Activated CD4-positive, alpha-beta memory T cell treated with anti-CD3 and anti-CD28 coated beads, Interleukin-2, amount 10 ng/mL, durations not matched to agents 7 days and 5 days (primary cell): ENCODE measurements at places on chromosomes 16 and 17. TPM values are rescaled to one million over a fixed set of nuclear protein-coding genes. Genes with fewer than 3 reads are reported as not detected.

Gene TOP2A
- 373 TPM for total RNA-seq

Gene CCL4L2
- 3.6 TPM for total RNA-seq

Gene TBC1D28
- not detected for total RNA-seq

Gene ITGAD
- total RNA-seq: not detected

Gene TMEM106A
- total RNA-seq: 13.8 TPM

Gene MYO15B
- total RNA-seq: 13.7 TPM

DNA sequence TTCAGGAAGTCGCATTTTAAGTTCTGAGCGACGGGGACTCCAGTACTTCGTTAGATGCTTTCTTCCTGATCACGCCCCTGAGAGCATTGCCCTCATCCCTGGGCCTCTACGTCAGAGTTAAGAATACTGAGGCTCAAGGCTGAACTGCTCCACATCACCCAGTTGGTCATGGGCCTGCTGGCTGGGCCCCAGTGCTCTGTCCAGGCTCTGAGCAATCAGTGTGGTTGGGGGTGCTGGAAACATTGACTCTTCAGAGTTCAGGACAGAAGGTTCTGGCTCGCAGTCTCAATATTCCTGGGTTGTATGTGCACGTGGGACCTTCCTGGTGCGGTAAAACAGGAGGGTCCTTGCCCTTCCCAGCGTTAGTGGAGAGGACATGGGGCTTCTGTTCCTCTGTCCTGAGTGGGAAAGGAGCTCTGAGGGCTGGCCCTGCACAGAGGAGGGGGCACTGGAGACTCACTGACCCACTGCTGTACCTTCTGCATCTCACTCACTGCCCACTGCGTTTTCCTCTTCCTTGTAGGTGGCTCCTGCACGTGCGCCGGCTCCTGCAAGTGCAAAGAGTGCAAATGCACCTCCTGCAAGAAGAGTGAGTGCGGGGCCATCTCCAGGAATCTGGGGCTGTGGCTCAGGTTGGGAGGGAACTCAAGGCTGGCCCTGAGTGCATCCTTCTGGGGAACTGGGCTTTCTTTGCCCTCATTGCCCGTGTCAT is 518 bp downstream of the MT1E start:
- no peaks in the 10 kb centered on the region for H3K36me3 ChIP-seq
- peak overlapping the region; percentile 56 for H3K27ac ChIP-seq
- peak overlapping the region; percentile 72 for H3K4me3 ChIP-seq

- peak within 1 kb of the TSS; percentile 76 for H3K27ac ChIP-seq
- H3K4me3 ChIP-seq: peak within 1 kb of the TSS; percentile 84
- H3K4me1 ChIP-seq: peaks cover 45% of the 10 kb centered on the region
- H3K36me3 ChIP-seq: peaks cover 5% of the 10 kb centered on the region
- H3K27me3 ChIP-seq: no peaks in the 10 kb centered on the region
Observed at GRCh38 chr16:81314603-81315270, at the start of gene GAN. TSS of gene GAN (plus strand) at chr16:81314962. CDS start at chr16:81315114, 152 bp downstream.

- no peak for DNase-seq
- H3K4me3 ChIP-seq: no peak overlapping the region
- H3K4me1 ChIP-seq: peaks cover 12% of the 10 kb centered on the region
- peaks cover 24% of the 10 kb centered on the region for H3K36me3 ChIP-seq
- H3K27ac ChIP-seq: no peak overlapping the region
Observed at GRCh38 chr17:17191961-17192381, 14.2 kb downstream of the PLD6 start.

DNA sequence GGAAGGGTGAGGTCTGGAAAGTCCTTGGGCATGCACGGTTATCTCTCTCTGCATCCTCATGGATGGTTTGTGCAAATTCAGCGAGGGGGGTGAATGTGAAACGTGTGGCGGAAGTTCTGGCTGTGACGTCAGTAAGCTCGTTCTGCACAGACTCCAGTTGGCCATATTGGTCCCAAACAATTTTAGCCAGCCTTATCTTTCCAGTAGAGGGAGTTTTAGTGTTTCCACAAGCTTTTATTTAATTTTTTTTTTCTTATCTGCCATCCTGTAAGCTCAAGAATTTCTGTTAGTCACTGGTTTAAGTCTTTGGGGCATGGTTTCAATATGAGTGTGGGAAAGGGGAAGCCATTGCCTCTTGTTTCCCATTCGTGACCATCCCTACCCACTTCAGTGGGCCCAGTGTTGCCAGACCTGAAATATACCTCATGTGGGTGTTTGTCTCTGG is 39.0 kb downstream of the HLF start:
- H3K4me3 ChIP-seq: no peak overlapping the region
- no peak overlapping the region for H3K27ac ChIP-seq
- H3K4me1 ChIP-seq: peaks cover 13% of the 10 kb centered on the region
- no peak for DNase-seq

- no peak for DNase-seq
- H3K27me3 ChIP-seq: peaks cover 26% of the 10 kb centered on the region
- H3K27ac ChIP-seq: no peak overlapping the region
- no peaks in the 10 kb centered on the region for H3K36me3 ChIP-seq
Observed at GRCh38 chr17:43430936-43431713, 32.3 kb downstream of the ARL4D start.

- no peak for DNase-seq
- no peak overlapping the region for H3K27ac ChIP-seq
- H3K27me3 ChIP-seq: peaks cover 11% of the 10 kb centered on the region
- peak overlapping the region; percentile 75 for H3K4me3 ChIP-seq
- peaks cover 18% of the 10 kb centered on the region for H3K4me1 ChIP-seq
Observed at GRCh38 chr16:57485091-57485915, 990 bp downstream of the DOK4 start.

DNA sequence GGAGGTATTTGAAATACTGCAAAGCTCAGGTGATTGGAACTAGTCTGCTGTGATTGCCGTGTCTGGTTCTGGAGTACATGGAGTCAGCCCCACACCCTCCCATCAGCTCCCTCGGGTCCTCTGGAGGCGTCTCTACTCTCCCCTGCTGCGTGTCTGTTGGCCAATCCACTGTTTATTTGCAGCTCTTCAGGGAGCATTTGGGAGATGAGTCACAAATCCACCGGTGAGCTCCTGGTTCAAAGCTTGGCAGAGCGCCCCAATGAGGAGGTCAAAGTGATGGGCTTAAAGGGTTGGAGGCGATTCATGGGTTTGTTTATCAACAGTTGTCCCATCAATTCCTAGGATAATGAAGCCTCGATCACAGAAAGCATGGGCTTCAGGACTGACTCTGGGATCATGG is 14.6 kb downstream of the CALB2 start:
- H3K4me1 ChIP-seq: peaks cover 11% of the 10 kb centered on the region
- no peak overlapping the region for H3K4me3 ChIP-seq
- no peaks in the 10 kb centered on the region for H3K36me3 ChIP-seq
- peaks cover 2% of the 10 kb centered on the region for H3K27me3 ChIP-seq
- no peak for DNase-seq

- no peaks in the 10 kb centered on the region for H3K36me3 ChIP-seq
- no peaks in the 10 kb centered on the region for H3K4me1 ChIP-seq
- no peak for DNase-seq
- no peak overlapping the region for H3K4me3 ChIP-seq
- no peak overlapping the region for H3K27ac ChIP-seq
- peaks cover 1% of the 10 kb centered on the region for H3K27me3 ChIP-seq
Observed at GRCh38 chr16:58862334-58863021, 128.4 kb upstream of the GOT2 start.

DNA sequence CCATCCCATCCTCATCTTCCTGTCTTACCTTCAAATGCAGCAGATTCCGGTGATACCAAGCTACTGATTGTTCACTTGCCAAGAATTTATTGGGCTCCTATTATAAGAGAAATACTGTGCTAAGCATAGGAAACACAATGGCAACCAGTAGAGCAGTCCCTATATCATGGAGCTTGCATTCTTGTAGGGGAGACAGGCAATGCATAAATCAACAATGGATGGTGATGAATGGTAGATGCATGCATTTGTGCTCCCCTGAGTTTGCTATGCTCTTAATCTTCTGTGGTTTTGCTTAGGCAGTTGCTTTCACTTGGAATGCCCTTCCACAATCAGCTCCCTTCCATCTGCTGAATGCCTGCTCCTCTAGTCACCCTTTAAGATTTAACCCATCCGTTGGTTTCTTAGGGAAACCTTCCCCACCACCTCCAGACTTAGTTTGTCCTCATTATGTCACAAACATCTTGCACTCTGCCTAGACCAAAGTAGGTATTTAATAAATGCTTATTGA is 200.2 kb upstream of the TOX3 start:
- DNase-seq: no peak
- H3K4me1 ChIP-seq: no peaks in the 10 kb centered on the region
- no peak overlapping the region for H3K27ac ChIP-seq

DNA sequence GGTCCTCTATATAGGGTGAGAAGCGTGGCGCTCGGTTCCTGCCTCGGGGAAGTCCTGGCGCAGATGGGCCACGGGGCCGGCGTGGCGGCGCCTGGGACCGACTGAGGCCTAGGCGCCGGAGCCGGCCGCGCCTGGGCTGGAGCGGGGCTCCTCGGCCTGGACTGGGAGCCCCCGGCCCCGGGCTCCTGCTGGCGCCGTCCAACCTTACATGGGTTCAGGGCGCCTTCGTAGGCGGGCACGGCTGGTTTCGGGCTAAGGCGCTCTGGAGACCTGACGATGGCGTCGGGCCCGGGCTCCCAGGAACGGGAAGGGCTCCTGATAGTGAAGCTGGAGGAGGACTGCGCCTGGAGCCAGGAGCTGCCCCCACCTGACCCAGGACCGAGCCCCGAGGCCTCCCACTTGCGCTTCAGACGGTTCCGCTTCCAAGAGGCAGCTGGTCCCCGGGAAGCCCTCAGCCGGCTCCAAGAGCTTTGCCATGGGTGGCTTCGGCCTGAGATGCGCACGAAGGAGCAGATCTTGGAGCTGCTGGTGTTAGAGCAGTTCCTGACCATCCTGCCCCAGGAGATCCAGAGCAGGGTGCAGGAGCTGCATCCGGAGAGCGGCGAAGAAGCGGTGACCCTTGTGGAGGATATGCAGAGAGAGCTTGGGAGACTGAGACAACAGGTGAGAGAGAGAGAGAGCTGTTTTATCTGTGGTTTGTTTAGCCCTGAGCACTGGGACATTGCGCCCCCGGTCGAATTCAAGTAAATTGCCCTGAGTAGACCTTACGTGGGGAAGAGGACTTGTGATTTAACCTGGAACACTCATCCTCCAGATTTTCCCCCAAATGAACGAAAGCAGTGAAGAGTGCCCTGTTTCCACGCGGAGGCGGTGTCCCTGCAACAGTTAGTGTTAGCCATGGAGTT is 504 bp downstream of the ZNF263 start:
- H3K4me1 ChIP-seq: peaks cover 32% of the 10 kb centered on the region
- peak; percentile 22 for DNase-seq
- H3K36me3 ChIP-seq: peaks cover 50% of the 10 kb centered on the region
- peak overlapping the region; percentile 90 for H3K4me3 ChIP-seq
- H3K27ac ChIP-seq: peak overlapping the region; percentile 99
